ENCODE measurements at places on chromosomes 3 and 15.

- DNase-seq, result peak; percentile 84
Measured at GRCh38 chr15:29103824-29104565, 165.6 kb downstream of the NSMCE3 start.

DNA sequence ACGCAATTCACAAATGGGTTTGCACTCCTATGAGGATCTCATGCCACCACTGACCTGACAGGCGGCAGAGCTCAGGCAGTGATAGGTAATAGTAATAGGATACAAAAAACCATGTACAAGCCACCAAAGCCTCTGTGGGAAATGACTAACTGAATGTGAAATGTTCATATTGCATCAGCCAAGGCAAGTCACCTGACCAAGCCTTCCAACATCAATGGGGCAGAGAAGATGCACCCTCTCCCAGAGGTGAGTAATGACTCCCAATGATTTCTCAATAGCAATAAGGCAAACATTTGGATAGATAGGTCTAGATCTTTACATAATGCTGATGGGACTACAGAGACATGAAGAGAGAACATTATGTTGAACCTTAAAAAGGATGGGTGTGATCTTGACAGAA, 14.9 kb downstream of the CNTN3 start:
- peak; percentile 36 for DNase-seq

DNA sequence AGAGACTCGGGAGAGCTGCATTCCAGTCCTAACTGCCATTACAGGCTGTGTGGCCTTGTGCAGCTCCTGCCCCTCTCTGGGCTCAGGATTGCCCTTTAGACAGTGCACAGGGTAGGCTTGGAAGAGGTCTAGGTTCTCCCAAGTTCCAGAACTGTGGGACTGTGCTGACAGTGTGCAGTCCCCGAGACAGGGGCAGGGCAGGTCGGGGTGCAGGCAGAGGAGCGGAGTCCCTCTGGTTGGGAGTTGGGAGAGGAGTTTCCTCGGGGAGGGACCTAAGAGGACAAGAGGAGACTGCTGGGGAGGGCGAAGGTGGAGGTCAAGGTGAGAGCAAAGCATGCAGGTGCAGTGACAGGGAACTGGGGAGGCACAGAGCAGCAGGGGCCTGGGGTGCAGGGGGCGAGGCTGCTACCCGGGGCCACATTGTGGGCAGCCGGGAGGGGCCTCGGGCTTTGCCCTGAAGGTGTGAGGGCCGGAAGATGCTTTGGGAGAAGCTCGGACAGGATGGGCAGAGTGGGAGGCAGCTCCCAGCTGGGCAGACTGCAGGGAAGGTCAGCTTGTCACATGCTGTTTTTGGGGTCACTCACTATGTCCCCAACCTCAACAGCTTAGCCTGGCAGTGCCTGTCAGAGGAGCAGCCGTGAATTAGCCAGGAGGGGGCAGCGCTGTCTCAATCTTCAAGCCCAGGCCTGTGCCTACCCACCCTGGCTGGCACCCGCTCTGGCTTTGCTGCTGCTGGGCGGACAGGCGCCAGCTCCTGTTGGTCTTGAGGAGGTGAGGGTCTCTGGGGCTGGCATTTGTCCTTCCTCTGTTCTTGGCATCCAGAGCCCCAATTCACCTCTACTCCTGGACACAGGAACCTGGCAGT, 15.4 kb upstream of the CSPG4 start:
- DNase-seq, result peak; percentile 40

DNA sequence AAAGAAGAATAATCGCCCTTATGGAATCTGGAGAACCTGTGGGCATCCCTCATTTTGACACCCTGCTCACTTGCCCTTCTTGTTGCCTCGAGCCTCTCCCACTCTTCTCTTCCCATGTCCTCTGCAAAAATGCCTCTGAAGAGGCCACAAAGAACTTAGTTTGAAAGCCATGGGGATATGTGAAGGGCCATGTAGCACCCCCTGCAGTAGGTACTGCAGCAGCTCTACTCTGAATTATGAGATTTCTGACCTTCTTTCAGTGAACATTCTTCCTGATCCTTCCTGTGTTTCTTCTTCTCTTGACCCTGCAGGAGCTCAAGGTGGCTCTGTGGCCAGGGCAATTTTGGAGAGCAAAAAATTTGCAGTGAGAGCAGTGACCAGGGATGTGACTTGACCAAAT, 30.4 kb upstream of the TRA2B start:
- DNase-seq, result no peak

DNA sequence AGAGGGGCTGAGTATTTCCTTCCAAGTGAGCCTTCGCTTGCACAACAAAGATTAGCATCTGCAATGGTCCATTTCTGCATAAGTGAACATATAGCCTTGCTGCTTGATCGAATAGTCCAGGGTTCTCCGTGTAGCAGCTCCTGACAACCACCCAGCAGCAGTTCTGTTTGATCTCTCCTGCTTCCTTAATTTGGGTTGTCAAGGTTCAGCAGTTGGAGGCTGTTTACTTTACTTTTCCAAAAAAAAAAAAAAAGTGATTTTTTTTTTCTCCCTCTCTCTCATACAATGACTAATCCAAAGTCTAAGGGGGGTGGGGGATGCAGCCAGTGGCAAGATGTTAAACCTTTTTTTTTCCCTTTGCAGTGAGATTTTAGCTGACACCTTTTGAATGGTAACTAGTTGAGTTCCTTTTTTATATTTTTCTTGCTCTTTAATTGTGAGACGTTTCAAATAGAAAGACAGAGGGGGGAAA, 3.6 kb downstream of the FOXP1 start:
- DNase-seq, result no peak

GRCh38 chr15:40923551-40923950, 5.6 kb upstream of the DLL4 start:
- no peak for DNase-seq

GRCh38 chr3:46399098-46399497, 7.8 kb downstream of the CCR5AS start:
- DNase-seq, result no peak

GRCh38 chr3:32406486-32407408, 15.1 kb downstream of the CMTM7 start:
- no peak for DNase-seq

- no peak for DNase-seq
Measured at GRCh38 chr3:72134989-72135451, 350.1 kb upstream of the PROK2 start.
